ENCODE measurements at places on chromosomes 13 and 19.
A peak's percentile ranks its signal among the peaks of the same experiment; 100 is the strongest.

- DNase-seq = no peak
Measured at GRCh38 chr13:51834581-51835171, 10.3 kb downstream of the TMEM272 start.

- DNase-seq = no peak
Measured at GRCh38 chr13:74910415-74910814, 571.6 kb downstream of the TBC1D4 start.

DNA sequence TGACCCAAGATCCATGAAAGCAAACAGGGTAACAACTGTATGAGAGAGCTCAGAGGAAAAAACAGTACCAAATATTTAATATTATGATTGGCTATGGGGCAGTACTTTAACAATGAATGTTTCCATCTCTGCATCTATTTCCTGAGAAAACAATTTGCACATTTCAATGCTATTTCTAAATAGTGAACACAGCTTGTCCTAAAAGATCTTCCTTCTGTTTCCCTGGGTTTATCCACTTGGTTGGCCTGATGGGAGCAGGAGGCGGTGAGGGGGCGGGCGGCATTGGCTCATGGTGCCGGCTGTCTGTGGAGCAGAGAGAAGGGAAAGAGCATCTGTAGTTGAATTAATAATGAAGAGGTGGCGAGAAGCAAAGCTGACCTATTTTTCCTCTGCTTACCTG, 291.4 kb downstream of the DCLK1 start:
- no peak for DNase-seq

DNA sequence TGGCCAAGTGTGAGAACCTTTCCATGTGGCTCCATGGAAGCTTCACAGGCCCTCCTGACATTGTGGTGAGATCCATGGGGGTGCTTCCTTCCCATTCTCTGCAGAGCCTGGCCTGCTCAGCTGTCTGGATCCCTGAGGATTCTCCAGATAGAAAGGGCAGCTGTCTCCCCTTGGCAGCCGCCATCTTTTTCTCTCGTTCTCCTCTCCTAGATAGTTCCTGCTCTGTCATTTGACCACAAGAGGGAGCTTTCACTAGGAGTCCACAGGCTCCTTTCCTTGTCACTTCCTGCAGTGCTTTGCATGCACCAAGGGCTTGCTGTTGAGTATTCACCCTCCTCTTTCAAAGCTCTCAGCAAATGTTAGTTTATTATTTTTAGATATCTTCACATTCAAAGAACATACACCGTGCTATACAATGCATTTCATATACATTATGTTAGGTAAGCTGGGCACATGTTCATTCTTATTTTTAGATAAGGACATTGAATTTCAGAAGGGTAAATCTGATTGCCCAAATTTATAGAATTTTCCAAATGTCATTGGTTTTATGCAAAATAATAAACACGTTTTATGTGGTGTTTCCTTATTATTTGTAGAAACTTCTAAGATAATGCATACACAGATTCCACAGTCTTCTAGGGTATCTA, 133.2 kb downstream of the FRY start:
- peak; percentile 21 for DNase-seq

- DNase-seq = no peak
Measured at GRCh38 chr13:61700181-61700580, 284.5 kb upstream of the PCDH20 start.

DNA sequence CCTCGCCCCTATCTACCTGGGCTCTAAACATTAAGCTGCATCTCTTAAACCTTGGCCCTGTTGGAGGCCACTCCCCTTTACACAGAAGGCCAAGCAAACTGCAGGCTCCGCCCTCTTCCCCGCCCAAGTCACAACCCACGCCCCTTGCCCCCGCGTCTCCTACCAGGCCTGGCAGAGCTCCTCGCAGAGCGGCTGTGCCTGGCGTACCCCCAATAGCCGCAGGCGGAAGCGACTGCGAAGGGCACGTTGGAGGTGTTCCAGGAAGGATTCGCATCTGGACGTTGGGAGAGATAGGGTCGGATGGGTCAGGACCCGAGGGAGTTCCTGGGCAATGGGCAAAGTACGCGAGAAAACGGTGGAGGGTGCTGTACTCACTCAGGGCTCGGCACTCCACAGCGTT, 5.9 kb downstream of the RTBDN start:
- no peak for DNase-seq

DNA sequence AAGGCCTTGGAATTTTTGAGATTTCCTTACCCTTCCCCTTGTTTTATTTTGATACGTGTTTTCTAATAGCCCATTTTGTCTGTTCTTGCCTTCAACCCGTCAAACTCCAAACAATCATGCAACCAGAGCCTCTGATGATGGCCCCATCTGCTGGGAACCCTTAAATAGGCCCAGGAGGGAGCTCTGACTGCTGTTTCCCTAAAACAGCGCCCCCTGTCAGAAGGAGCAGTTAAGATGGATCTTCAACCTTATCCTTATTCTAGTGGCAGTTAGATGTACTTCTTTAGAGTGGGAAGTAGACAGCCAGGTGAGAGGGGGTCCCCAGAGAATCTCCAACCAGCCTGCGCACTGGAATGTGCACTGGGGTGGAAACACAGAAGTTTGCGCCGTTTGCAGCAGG, 1031.0 kb upstream of the PCDH9 start:
- DNase-seq = no peak

- peak; percentile 9 for DNase-seq
Measured at GRCh38 chr13:21579754-21580316, 24.1 kb downstream of the MICU2 start.

DNA sequence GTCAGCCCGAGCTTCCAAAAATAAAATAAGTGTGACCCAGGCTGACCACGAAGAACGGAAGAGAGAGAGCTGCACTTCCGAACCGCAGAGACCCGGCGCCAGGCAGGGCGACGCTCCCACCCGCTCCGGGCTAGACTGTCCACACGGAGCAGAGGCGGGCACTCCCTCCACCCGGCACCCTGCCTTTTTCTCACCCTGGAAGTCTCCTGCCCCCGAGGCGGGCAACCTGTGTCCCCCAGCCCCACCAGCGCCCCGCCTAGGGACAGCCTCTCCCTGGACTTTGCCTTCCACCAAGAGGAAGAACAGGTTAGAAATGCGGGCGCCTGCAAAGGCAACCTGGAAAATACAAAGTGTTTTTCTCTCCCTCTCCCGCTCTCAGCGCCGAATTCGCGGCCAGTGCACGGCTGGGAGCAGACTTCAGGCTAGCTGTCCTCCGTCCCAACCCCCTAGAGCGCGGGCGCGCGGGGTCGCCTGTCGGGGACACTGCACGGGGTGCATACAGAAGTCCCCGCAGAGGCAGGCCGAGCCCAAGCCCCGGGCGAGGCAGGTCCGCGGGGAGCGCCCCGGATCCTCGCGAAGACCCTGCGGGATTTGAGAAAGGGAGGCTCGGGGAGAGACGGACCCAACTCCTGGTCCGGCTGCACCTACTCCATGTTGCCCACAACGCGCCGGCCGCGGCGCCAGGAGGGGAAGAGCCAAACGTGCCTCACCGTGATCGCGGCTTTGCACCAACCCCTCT, 845 bp downstream of the SPRY2 start:
- DNase-seq = peak; percentile 37

DNA sequence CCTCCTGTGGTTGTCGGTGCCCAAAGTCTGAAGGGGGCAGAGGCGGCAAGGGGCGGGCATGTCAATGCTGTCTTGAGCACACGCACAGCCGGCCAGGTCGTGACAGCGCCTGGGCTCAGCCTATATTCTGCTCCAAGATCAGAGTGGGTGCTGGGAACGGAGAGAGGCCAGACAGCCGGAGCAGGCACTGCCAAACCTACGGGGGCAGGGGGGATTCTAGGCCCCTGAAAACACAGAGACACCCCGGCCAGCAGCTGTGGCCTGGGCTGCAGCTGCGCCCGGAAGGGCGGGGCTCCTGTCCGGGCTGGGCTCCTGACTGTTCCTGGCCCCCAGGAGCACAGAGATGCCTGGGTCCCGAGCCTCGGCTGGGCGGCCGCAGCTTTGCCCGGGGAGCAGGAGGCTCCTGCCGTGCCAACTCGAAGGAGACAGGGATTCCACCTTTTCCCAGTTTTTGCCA, 2662.9 kb upstream of the PCDH20 start:
- no peak for DNase-seq

DNA sequence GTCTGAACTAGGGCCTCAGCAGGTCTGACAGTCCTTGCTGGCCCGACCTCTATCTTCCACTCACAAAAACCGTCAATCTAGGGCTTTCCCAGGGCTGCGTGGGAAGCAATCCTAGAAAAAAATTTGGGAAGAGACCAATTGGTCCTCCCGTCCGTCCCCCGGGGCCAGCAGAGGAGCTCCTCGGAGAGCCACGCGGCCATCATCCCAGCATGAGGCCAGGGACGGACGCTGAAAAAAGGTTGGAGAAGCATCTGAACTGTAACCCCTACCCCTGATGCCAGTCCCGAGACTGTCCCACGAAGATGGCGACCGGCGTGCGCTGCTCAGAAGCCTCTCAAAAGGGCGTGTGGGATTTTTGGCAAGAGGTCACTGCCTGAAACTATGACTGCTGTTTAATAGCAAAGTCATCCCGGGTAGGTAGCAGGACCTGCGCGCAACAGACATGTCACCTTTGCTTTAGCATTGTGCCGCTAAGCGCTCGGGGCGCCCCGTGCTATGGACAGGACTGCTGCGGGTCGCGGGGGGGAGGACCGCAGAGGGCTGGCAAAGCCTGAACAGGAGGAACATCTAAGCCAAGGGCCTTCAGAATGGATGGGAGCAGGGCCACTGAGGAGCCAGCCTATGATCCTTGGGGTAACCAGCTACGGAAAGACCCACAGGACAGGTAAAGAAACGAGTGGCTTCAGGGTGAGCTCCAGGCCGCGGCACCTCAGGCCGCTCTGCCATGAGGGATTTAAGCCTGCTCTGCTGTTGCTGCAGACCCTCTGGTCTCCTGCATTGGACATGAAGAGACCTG, 10.6 kb downstream of the AKAP8 start:
- DNase-seq = no peak

GRCh38 chr19:44803442-44804428, 5.2 kb upstream of the BCAM start:
- DNase-seq = no peak

DNA sequence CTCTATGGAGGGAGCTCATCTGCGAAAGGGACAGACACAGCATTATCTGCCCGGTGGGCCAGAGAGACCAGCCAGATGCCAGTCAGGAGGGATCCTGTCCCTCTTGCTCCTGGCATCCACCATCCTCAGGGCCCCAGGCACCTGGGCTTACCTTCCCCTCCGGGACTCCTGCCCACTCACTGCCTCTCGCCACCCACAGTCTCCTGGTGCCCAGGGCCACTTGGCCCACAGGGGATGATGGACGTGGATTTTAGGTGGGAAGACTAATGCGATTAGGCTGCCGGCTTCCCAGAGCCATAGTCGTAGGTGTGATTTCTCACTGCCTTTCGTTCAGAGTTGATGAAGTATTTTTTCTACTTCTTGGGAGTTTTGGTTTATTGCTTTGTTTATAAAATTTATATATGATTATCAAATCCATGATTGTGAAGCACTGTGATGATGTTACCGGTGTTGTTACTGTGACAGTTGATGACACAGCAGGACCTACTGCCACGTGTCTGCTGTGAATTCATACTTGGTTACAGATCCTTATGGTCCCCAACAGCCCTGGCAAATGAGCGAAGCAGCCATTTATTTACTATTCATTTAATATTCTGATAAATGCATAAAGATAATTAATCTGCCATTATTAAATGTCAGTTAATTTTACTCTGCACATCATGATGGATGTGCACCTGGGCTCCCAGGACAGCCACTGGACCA, 14.5 kb upstream of the CHAMP1 start:
- DNase-seq = no peak

- DNase-seq = no peak
Measured at GRCh38 chr13:107374038-107374437, 806.1 kb upstream of the ARGLU1 start.

DNA sequence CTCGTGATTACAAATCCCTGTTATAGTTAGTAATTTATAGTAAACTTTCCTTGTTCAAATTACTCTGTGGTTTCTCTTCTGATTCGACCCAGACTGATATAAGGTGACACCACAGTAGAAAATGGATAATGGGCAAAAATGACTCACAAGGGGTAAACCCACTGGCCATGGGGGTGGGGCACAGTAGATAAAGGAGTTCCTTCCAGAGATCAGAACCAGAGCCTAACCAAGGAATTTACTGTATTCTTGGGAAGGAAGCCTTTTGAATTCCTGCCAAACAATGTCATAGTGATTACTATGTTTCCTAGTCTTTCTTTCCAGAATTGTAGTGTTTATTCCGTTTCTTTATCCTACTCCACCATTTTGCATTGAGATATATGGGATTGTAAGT, 21.9 kb downstream of the MIR17HG start:
- DNase-seq = no peak

- no peak for DNase-seq
Measured at GRCh38 chr19:17872251-17873001, 681 bp downstream of the SLC5A5 start.

GRCh38 chr19:35533822-35534392, 651 bp downstream of the GAPDHS start:
- peak; percentile 43 for DNase-seq

DNA sequence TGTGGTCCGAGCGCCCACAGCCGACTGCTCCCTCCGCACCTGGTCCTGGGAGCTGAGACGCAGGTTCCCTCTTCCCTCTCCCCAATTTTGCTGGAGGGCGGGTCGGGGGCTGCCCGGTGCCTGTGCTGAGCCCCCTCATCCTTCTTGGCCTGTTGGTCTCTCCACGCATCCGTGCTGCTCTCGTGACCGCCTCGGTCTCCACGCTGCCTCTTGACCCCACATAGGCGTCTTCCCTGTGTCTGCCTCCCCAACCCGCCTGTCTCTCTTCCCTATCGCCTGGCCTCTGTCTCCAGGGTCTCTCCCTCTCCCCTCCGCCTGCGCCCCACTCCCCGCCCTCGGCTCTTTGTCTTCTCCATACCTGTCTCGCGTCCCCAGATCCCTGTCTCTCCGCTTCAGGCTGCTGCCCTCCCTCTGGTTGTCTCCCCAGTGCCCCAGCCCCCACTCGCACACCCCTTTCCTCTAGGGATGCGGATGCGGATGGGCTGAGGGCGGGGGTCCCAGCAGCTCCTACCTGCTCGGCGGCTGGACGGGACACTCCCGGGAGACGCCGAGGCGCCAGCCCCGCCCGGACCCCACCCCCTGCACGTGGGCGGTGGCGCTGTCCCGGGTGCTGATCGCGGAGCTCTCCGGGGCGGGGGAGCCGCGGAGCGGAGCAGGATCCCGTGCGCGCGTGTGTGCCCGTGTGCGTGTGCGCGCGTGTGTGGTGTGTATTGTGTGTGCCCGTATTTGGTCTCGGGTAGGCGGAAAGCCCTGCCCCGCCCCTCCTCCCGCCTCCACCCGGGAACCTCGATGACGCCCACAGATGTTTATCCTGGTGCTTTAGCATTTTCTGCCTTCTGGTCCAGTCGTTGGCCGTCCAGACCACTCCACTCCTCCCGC, at the start of gene SYT5:
TSS of gene SYT5 (minus strand) at position 684 of the 879 bp plus-strand sequence. CDS start 1,248 bp downstream, outside the sequence.
- peak; percentile 48 for DNase-seq

GRCh38 chr13:106507560-106508274, 27.7 kb downstream of the EFNB2 start:
- DNase-seq = peak; percentile 9

DNA sequence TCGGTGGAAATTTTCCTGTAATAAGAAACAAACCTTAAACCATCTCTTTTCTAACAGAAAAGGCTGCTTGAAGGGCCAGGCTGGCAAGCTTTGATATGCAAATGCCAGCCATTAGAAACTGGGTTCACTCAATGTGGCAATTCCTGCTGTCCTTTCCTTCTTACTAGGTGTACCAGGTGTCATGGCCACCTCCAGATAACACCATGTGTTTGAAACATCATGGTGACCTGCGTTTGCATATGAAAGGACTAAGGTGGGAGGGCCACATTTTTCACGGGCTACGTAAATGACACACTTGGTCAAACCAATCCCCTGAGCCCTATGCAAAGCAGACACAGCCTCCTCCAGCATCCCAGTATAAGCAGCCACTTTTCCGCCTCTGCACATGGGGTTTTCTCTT, 789.1 kb upstream of the SLITRK5 start:
- DNase-seq = no peak

- DNase-seq = peak; percentile 51
Measured at GRCh38 chr19:7294558-7295212, 471 bp upstream of the INSR start.

Measured in suppressor macrophage treated with lipopolysaccharide for 4 hours (primary cell).